ENCODE measurements at places on chromosomes 5 and 9. TPM values are rescaled to one million over a fixed set of nuclear protein-coding genes. Genes with fewer than 3 reads are reported as not detected.

SMIM33 gene
- total RNA-seq: not detected

ANKRD18B gene
- total RNA-seq: 7.8 TPM

EHMT1 gene
- 61.8 TPM for total RNA-seq

MAN1B1 gene
- total RNA-seq: 56.8 TPM

TTC39B gene
- 3.9 TPM for total RNA-seq

GDNF gene
- 1.5 TPM for total RNA-seq

PDE6A gene
- total RNA-seq: 0.11 TPM

GPR151 gene
- not detected for total RNA-seq

DEPDC1B gene
- total RNA-seq: 26.9 TPM

SLC36A2 gene
- total RNA-seq: not detected

SPINK7 gene
- total RNA-seq: not detected

CNTFR gene
- not detected for total RNA-seq

AK8 gene
- 0.68 TPM for total RNA-seq

RASEF gene
- 1.3 TPM for total RNA-seq

GPR150 gene
- not detected for total RNA-seq

GABRB2 gene
- total RNA-seq: not detected

MYOT gene
- total RNA-seq: not detected

PCDHA11 gene
- total RNA-seq: 4.9 TPM

SLC4A9 gene
- total RNA-seq: not detected

HSPB3 gene
- 2.5 TPM for total RNA-seq

SLC34A3 gene
- total RNA-seq: not detected

ELAVL2 gene
- total RNA-seq: 2.3 TPM

MYOZ3 gene
- not detected for total RNA-seq

LCN2 gene
- 4.4 TPM for total RNA-seq

PCDHB5 gene
- total RNA-seq: 12.4 TPM

PCDHGB6 gene
- total RNA-seq: 0.80 TPM

MYORG gene
- total RNA-seq: 1.2 TPM

SLC26A2 gene
- total RNA-seq: 169 TPM

INSL4 gene
- total RNA-seq: not detected

GCNT4 gene
- total RNA-seq: not detected

ABLIM3 gene
- total RNA-seq: 3.5 TPM

AHRR gene
- 29.2 TPM for total RNA-seq

GARNL3 gene
- 0.15 TPM for total RNA-seq

UNC13B gene
- total RNA-seq: 9.1 TPM

CCL28 gene
- total RNA-seq: 12.3 TPM

WDR38 gene
- not detected for total RNA-seq

REEP2 gene
- 18.6 TPM for total RNA-seq

IL13 gene
- total RNA-seq: 0.42 TPM

KCNMB1 gene
- not detected for total RNA-seq

LTC4S gene
- not detected for total RNA-seq

COL5A1 gene
- 11.1 TPM for total RNA-seq

OXCT1 gene
- total RNA-seq: 26.3 TPM

STRBP gene
- 10.3 TPM for total RNA-seq

PCDHGA11 gene
- total RNA-seq: 0.96 TPM
